ENCODE measurements at places on chromosomes 1 and 21. TPM values are rescaled to one million over a fixed set of nuclear protein-coding genes. Genes with fewer than 3 reads are reported as not detected.

Gene IRF6
- 2.0 TPM for total RNA-seq

Gene RBM8A
- total RNA-seq: 104 TPM

Gene NCSTN
- 84.3 TPM for total RNA-seq

Gene OBSCN
- total RNA-seq: 4.1 TPM

Gene TINAGL1
- total RNA-seq: 140 TPM

Gene OR10K1
- not detected for total RNA-seq

Gene LCE2B
- total RNA-seq: not detected

Gene C1orf94
- total RNA-seq: not detected

Gene GUCA2B
- not detected for total RNA-seq

Gene RHEX
- total RNA-seq: 5.1 TPM

Gene AQP10
- total RNA-seq: not detected

Gene OR2G6
- total RNA-seq: not detected
